Stimulated activated CD4-positive, alpha-beta T cell treated with anti-CD3 and anti-CD28 coated beads, Interleukin-1b, Interleukin-23, amount 100 ng/mL, for 4 hours (primary cell): ENCODE measurements at places on chromosomes 16 and 17.
A peak's percentile ranks its signal among the peaks of the same experiment; 100 is the strongest.

DNA sequence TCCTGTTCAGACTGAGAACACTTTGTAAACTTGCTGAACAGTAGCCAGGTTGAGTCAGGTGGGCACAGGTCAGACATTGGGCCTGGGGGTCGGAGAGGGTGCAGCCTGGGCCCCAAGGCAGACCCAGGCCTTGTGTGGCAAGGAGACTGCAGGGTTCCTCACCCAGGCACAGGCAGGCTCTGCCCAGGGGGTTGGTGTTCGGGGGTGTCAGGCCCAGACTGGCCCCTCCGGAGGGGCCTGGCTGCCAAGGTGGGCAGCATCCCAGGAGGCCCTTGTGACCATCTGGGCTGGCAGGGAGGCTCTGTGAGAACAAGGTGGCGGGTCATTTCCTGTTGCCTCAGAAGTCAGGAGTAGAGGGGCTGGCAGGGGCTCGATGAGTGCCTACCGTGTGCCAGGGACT lies 585 bp upstream of the MYO15A start:
- DNase-seq: no peak

GRCh38 chr17:22484826-22485225 lies 792.5 kb downstream of the KCNJ18 start:
- DNase-seq: no peak

- DNase-seq: no peak
Observed at GRCh38 chr17:61196302-61196704, 203.3 kb upstream of the TBX2 start.

DNA sequence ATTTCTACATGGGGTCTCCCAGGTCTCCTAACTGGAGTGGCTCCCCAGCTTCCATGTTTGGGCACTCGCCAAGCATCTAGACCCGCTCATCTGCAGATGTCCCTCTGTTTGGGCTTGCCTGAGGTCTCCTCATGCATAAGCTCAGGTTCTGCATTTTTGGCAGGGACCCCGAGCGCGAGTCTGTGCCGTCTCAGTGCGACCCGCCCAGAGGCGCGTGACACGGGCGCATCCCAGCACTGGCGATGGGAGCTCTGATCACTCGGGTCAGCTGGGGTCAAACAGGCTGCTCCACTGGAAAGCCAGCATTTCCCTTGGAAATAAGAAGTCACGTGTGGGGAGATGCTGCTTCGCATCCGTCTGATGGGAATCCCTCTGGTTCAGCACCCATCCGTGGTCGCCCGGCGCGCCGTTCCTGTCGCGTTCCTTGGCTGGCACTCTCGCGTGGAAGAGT lies 56.9 kb upstream of the FASN start:
- DNase-seq: no peak

- DNase-seq: no peak
Observed at GRCh38 chr16:77993111-77993985, 29.0 kb upstream of the CLEC3A start.

DNA sequence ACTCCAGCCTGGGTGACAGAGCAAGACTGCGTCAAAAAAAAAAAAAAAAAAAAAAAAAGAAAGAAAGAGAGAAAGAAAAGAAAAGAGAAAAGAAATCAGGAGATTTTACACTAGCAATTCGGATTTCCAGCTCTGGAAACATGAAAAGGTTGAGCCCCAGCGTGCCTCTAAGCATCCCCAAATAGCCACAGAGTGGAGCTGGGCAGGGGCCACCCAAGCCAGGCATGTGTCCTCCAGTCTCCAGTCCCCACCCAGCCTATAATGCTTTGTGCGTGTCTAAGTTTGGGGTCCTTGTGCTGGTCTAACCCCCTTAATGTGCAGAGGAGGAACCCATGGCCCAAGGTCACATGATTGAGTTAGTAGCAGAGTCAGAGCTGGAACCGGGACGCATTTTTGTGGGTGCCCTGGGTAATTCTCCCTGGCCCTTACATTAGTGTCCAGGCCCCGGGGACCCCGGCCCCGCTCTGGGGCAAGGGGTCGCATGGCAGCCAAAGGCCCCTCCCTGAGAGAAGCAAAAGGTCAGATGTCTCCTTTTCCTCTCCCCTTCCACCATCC lies 19.9 kb downstream of the ADAM11 start:
- DNase-seq: no peak

GRCh38 chr17:21495281-21495680 lies 119.1 kb downstream of the KCNJ12 start:
- no peak for DNase-seq

DNA sequence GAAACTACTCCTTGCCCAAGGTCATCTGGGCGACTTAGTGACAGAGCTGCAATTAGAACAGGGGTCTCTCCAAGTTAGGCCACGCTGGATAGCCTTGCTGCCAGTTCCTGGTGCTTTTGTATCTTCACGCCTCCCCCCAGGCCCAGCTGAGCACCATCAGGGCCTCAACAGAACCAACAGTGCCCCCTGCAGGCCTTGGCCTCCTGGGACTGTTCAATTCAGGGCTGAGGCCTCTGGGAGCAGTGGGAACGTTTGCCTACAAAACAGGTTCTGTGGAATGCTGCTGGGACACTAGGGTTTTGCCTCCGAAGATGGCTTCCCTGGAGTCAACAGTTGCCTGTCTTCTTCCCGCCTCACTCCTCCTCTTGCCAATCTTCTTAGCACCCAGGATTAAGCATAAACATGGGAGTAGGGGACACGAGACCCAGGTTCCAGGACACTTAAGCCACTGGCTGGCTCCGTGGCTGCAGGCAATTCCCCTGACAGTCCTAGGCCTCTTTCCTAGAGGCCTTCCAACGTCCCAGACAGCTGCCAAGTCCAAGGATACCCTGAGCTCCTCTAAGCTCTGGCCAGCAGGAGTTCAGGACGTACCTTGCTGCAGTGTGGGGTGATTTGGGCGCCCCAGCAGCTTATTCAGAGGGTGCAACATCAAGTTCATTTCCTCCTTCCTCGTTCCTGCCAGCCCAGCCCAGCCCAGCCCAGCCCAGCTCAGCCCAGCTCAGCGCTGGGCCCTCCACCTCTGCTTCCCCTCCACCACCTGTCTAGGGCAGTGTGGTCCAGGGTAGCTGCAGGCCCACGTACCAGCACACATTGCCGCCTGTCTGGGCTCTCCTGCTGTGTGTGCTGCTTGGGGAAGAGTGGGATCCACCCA lies 246.6 kb upstream of the RPL38 start:
- peak; percentile 40 for DNase-seq

GRCh38 chr17:77869665-77870132 lies 88.8 kb upstream of the TNRC6C start:
- DNase-seq: no peak

- DNase-seq: peak; percentile 0
Observed at GRCh38 chr17:72030067-72030899, 90.5 kb upstream of the SOX9 start.

DNA sequence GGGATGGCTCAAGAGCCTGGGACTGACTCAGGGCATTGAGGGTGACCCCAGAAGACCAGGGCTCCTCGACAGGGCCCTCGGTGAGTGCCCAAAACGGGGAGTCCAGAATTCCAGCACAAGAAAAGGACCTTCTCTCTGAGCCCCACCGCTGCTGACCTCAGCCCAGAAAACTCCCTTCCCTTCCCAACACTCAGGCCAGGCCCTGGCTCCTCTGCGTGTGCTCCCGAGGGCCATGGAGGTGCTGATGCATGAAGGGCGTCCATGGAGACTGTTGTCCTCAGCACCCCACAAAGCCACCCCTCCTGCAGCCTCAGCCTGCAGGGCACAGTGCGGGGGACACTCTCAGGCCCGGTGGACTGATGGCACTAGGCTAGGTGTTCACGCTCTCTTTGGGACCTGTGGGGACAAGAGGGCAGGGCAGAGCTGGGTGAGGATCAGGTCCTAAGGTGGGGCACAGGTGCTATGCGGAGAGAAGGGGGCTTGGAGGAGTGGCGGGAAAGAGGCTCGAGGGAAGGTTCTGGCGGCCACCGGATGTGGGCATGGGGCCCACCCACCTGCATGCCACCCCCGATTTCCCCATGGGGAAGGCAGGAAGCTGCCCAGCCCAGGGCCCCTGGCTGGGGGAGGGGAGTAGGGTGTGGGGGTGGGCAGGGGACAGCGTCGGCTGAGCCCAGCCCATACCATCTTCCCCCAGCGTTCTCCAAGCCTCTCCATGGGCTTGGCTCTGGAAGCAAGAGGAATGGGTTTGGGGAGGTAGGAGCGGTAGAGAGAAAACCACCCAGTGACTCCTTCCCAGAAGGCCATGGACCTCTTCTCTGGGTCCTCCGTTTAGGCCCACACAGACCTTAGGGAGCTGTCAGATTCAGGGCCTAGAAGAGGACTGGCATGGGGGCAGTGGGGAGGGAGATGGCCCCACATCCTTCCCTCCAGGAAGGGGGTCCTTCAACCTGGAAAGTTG lies 4.5 kb upstream of the TSPOAP1 start:
- DNase-seq: peak; percentile 49

DNA sequence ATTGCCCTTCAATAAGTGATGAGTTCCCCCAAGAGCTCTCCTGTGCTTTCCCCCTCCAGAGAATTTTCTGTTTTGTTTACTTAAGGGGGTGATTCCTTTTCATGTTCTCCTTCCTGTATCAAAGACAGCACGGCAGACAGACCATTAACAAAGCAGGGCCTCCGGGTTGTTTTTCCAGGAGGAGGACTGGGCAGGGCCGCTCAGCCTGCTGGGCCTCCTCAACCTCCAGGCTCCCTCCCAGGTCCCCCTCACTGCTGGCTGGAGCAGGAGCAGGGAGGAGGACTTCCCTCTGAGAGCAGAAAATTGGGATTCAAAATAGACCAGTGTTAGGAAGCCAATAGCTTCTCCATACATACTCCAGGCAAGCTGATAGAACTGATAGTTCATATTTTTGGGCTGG lies 20.4 kb downstream of the SDK2 start:
- no peak for DNase-seq

DNA sequence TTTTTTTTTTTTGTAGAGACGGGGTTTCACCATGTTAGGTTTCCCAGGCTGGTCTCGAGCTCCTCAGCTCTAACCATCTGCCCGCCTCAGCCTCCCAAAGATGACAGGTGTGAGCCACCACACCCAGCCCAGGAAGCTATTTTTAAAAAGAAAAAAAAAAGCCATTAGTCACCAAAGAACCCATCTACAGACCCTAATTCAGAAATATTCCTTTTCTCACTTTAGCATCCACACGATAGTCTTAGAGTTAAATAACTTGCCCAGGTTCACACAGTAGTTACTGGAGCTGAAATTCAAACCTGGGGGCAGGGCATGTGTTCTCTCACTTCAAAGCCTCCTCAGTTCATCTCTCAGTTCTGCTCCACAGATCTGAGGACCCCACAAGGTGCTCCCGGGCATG lies 70.3 kb upstream of the NOL11 start:
- no peak for DNase-seq

DNA sequence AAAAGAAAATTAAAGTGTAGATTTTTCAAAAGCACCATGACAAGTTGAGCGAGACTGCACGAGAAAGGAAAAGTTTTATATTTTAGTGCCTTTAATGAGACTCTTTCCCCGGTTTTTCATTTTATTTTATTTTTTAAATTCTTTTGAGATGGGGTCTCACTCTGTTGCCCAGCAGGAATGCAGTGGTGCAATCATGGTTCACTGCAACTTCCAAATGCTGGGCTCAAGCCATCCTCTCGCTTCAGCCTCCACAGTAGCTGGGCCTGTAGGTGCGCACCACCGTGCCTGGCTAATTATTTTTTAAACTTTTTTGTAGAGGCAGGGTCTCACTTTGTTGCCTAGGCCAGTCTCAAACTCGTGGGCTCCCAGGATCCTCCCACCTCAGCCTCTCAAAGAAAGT lies 5.7 kb upstream of the ATP2A3 start:
- no peak for DNase-seq

GRCh38 chr17:64972611-64973010 lies 53.3 kb upstream of the LRRC37A3 start:
- DNase-seq: no peak

DNA sequence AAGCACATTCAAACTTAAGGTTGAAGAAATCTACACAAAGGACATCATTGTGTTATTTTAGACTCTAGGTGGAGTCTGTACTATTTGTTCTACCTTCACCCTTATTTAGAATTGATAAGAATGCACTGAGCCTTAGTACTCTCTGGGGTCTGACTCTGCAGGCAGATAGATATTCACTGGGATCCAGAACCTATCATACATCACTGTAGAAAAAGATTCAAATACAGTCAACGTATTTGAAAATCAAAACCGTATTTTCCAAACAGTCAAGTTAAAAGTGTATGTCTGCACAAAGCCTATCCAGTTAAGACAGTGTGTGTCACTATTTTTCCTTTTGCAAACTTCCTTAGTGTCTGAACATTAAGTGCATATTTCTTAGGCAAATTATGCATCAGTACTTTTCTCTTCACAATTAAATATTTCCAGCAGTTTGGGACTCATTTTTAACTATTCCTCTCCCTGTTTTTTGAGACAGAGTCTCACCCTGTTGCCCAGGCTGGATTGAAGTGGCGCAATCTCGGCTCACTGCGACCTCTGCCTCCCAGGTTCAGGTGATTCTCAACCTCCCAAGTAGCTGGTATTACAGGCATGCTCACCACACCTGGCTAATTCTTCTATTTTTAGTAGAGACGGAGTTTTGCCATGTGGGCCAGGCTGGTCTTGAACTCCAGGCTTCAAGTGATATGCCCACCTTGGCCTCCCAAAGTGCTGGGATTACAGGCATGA lies 22.3 kb downstream of the MOSMO start:
- DNase-seq: no peak

- no peak for DNase-seq
Observed at GRCh38 chr17:77592106-77592865, 366.2 kb upstream of the TNRC6C start.

DNA sequence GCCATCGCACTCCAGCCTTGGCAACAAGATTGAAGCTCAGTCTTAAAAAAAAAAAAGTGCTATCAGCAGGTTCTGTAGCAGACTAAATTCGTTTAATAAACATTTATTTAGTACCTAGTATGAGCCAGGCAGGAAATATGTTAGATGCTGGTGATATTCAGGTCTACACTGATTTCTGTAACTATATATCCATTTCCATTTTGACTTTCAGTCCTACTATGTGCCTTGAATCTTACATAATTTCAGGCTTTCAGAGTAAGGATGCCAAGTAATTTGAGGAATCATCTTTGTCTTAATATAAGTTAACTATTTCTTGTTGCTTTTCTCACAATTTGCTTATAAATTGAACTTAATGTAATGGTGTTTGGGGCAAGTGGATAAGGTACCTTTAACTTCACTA lies 46.2 kb downstream of the CDK12 start:
- DNase-seq: no peak

- no peak for DNase-seq
Observed at GRCh38 chr16:359067-359763, 6.7 kb upstream of the AXIN1 start.

- no peak for DNase-seq
Observed at GRCh38 chr16:19338335-19338734, 52.8 kb downstream of the CLEC19A start.

GRCh38 chr17:64653325-64653984 lies 8.7 kb downstream of the SMURF2 start:
- no peak for DNase-seq

DNA sequence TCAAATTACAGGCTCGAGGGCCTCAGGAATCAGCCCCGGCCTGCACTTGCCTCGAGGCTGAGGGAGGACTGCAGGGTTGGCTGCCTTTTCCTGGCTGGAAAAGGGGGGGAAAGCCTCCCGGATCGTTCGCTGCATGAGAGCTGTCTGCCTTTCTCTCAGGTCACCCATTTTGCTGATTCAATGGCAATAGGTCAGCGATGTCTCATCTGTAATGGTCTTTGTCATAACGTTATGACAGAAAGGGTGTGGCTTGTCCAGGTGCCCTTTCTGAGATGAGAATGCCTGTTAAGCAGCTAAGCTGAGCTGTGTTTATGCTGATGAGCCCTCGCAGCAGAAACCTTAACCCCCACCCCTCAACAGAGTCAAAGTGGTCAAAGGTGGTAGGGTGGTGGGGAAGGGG lies 81.8 kb downstream of the AKAP1 start:
- DNase-seq: no peak

GRCh38 chr16:24990803-24991202 lies 24.4 kb downstream of the ARHGAP17 start:
- no peak for DNase-seq
